Fibroblast of villous mesenchyme (primary cell): ENCODE measurements at places on chromosomes 3 and 15. TPM values are rescaled to one million over a fixed set of nuclear protein-coding genes. Genes with fewer than 3 reads are reported as not detected.

- DNase-seq, result peak; percentile 43
These were observed 664.4 kb upstream of the CBLB start for GRCh38 chr3:106533093-106533787.

DNA sequence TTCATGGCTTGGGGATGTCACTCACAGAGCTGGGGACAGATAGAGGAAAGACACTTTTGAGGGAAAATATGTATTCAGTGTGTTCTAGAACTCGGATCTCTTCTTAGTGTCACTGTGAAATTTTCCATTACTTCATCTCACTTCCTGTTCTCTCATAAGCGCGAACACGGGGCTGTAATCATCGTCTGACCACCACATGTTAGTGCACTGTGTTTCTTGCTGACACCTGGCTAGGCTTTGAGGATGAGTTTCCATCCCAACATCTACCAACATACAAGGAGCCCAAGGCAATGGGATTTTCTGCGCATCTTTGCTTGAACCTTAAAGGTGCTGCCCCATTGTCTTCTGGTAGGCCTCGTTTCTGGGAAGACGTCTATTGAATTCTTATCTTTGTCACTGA, 84.0 kb downstream of the LIPC start:
- no peak for DNase-seq

DNA sequence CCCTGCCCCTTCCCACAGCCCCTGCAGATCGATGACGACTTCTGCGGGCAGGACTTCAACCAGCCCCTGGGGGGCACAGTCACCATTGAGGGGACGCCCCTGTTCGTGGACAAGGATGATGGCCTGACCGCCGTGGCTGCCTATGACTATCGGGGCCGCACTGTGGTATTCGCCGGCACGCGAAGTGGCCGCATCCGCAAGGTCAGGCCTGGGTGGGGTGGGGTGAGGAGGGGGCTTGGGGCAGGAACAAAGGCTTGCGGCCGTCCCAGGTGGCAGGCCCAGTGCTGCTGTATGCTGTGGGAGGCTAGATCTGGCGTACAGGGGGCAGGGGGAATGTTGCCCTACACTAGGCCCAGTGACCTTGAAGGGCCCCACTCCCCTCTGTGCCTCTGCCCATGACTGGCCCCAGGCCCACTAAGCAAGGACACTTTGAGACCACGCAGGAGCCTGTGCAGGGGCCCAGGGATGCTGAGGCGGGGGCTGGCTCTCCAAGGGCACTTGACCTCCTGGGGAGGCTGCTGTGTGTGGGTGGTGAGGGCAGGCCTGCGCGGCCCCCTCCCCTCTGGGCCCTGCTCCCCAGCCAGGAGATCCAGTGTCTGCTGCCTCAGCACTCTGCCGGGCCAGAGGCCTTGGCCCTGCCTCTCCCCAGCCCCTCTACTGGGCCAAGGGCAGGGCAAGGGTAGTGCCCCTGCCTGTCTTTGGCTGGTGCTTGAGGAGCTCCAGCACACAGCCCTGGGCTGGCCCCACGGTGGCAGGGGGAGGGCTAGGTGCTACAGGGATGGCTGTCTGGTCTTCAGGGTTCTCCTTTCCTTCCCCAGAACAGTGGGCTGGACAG, 8.7 kb downstream of the PLXNA1 start:
- no peak for DNase-seq

DNA sequence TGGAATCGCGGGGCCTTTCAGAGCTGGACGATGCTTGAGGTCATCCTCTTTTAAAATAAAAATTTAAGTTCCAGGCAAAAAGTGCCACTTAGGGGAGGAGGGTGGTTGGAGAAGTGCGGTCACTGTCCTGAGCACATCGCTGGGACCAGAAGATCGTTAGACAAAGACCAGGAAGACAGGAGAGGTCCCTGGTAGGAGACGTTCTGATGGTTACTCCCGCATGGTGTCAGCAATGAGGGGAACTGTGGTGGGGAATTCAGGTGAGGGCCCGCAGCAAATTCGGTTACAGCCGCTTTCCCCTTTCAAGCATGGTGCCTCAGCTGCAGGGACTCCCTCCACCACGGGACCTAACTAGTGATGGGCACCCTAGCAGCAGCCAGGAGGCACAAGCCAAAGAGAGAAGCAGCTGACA, 1.0 kb upstream of the ISY1 start:
- peak; percentile 13 for DNase-seq

DNA sequence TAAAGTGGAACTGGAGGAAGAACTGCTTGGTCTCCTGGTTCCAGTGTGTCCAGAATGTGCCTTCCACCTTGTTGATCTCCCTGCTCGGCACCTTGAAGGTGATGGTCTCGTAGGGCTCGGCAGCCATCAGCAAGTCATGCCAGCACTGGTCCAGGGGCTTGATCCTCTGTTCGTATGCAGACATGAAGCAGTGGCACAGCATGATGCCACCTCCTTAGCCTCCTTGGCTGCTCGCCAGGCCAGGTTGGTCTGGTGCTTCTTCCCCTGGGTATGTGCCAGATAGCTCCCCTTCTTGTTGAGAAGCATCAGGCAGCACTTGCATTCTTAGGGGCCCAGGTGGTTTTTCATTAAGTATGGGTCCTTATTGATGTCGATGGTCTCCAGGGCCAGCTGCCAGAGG, 17.8 kb upstream of the TXNRD3 start:
- no peak for DNase-seq

- no peak for DNase-seq
These were observed 64.5 kb upstream of the KLF13 start for GRCh38 chr15:31262143-31262530.

DNA sequence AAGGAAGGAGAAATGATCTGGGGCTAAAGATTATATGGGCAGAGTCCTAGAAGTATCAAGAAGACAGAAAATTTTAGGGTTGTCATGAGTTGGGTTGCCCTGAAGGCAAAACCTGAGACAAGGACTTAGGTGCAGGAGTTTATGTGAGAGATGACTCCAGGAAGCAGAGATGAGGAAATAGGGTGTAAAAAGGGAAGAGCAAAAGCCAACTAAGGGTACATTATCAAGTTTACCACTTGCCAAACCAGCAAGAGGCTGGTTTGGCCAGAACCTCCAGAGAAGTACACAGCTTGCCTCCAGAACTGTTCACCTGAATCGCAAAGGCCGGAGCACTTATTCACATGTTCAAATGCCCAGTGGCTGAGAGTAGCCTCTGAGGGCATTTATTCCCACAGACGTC, 116.7 kb downstream of the FHIT start:
- no peak for DNase-seq

DNA sequence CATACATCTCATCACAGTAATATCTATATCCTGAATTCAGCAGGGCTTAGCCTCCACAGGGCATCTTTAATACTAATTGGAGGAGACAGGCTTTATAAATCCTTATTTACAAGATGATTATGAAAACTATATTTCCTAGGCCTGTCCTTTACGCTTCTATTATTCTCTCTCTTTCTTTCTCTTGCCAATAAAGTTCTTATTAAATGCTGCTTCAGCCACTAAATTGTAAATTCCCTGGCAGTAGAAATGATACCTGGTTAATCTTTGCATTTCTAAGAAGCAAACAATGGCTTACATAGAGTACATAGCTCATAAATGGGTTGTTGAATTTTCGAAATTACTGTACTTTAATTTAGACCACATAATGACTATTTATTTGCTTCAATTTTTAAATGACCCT, 43.5 kb downstream of the TNIK start:
- no peak for DNase-seq

- DNase-seq, result peak; percentile 72
These were observed 329.4 kb downstream of the TBC1D5 start for GRCh38 chr3:17412950-17413530.

GRCh38 chr3:121411523-121411922, 134.3 kb downstream of the POLQ start:
- DNase-seq, result no peak

DNA sequence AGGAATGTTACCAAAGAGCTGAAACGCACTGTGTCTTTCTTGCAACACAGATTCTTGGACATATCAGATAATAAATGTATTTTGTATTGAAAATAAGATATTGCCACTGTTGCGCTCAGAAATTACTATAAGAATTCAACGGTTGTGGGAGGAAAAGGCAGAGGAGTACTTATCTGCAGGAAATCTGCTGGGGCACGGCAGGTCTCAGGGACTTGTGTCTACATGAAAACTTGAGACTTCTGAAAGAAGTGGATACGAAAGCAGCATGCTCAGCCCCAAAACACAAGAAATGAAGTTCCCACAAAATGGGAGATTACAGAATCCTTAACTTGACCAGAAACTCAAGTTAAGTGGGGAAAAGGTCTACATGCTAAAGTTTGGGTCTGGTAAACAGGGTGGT, 86.5 kb downstream of the IGSF11 start:
- no peak for DNase-seq

DNA sequence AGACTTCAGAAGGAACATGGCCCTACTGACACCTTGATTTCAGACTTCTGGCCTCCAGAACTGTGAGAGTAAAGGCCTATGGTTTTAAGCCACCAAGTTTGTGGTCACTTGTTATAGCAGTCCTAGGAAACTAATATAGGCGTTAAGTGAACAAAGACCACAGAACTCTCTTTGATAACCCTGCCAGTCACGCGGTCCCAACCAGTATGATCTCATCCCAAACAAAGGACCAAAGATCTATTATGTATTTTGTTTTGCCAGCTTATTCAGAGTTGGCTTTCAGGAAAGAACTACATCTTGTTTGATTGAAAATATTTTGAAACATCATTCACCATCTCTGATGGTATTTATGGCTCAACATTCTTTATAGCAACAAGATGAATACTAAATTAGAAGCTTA, 294.4 kb upstream of the SLCO3A1 start:
- no peak for DNase-seq

- no peak for DNase-seq
These were observed 136.0 kb downstream of the KCNMB2 start for GRCh38 chr3:178672275-178672674.

DNA sequence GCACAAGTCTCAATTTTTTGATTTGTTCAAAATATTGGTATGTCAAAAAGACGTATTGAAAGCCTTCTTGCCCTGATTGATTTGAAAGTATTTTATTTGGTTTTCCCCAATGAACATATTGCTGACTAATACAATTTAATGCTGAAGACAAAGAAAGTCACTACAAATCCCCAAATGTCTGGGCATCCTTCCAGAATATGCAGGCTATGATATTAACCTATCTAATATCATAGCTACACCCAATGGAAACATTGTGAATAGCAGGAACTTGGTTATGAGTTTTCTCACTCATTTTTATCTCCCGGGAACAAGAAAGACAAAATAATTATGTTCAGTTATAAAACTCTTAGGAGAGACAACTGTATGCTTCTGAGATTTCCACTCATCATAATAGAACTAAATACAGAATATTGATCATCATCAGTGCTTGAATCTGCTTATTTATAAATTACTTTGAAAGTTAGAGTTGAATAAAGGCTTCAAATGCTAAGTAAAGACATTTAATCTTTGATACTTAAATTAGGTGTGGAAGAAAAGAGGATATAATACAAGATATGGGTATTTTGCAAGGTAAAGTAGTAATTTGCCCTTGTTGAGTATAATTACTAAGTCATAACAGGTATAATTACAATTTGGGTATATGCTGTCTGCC, 483.9 kb downstream of the RBMS3 start:
- peak; percentile 78 for DNase-seq

- DNase-seq, result no peak
These were observed 504.1 kb downstream of the TBL1XR1 start for GRCh38 chr3:176692966-176693785.

DNA sequence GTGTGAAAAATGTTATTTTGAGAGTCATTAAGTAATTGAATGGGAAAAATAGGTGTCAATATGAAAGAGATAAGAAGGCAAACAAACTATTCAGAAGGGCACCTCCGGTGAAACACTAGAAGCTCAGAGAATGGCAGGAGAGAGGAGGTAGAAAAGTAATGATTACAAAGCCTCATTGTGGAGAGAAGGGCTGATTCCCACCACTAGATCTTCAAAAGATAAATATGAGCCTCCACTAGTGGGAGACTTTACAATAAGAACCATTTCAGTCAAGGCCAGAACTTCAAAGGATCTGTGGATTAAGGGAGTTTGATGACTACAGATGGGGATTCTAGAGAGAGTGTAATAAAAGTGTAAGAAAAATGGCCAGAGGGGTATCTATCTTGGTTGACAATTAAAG, 535.6 kb downstream of the NLGN1 start:
- DNase-seq, result no peak

GRCh38 chr3:111072031-111072921, 660 bp downstream of the NECTIN3 start:
- peak; percentile 85 for DNase-seq

DNA sequence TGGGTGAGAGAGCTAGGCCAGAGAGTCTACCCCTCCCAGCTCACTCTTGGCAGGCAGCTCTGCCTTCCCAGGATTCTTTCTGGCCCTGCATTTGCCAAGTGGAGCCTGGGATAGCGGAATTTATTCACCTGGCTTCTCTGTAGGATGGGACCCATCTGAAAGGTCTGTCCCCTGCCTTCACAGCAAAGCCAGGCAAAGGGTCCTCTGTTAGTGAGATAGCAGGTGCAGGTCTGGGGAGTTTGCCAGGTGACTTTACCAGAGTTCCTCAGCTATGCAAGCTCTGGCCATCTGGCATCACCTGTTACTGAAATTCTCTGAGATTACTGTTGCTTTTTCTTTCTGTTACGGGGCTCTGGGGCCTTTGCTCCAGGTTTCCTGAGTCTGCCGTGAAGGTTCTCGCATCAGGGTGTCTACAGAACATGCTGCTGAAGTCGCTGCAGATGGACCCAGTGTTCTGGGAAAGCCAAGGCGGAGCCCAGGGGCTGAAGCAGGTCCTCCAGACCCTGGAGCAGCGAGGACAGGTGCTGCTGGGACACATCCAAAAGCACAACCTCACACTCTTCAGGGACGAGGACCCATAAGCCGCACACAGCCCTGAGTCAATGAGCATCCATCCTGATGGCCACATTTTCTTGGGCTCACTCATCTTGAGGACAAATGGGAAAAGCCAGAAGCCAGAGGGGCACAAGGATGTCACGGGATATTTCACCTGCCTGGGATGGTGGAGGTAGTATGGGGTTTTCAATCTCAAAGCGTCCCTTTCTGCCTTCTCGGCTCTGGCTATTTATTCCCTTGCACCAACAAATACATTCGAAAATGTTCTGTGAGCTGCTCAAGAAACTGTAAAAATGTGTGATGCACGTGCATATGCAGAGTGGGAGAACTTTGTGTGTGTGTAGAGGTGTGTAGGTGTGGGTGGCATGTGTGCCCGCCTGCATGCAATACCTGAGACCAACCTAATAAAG, 49.8 kb downstream of the POMGNT2 start:
- no peak for DNase-seq

The FMN1 gene
- total RNA-seq, result 4.5 and 8.6 TPM in 2 replicates

The GPR149 gene
- total RNA-seq, result not detected in 2 replicates

The CPNE9 gene
- total RNA-seq, result not detected in 2 replicates

The ANKUB1 gene
- total RNA-seq, result not detected in 2 replicates

The CDHR4 gene
- not detected in 2 replicates for total RNA-seq

The CPLX3 gene
- not detected in 2 replicates for total RNA-seq

The COL8A1 gene
- total RNA-seq, result 324 and 401 TPM in 2 replicates

The TTLL13 gene
- total RNA-seq, result under 0.01 and 0.32 TPM in 2 replicates
